ENCODE measurements at places on chromosomes 3 and 15.

DNA sequence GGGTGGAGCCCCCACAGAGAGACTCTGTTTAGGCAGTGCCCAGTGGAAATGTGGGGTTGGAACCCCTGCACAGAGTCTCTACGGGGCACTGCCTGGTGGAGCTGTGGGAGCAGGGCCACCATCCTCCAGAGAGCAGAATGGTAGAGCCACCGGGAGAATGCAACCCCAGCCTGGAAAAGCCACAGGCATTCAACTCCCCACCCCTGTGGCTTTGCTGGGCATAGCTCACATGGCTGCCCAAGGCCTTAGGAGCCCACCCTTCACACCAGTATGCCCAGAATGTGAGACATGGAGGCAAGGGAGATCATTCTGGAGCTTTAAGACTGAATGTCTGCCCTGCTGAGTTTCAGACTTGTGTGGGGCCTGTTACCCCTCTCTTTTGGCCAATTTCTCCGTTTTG is 19.0 kb upstream of the CHCHD6 start:
- DNase-seq = no peak

- no peak for DNase-seq
Measured at GRCh38 chr3:182703233-182703632, 90.1 kb upstream of the ATP11B start.

DNA sequence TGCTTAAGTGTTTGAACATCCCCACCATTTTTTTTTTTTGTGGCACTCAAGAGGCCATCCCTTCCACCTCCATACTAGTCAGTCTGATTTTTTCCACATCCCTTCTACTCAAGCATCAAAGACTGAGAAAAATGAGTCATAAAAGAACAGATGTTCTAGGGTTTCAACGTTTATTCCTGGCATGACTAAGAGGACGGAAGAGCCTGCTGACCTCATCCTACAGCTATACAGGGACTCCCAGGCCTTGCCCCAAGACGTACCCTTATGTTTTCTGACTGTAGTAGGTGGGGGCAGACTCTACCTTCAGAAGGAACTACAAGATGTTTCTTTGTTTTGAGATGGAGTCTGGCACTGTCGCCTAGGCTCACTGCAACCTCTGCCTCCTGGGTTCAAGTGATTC is 3.3 kb upstream of the ITPKA start:
- no peak for DNase-seq

DNA sequence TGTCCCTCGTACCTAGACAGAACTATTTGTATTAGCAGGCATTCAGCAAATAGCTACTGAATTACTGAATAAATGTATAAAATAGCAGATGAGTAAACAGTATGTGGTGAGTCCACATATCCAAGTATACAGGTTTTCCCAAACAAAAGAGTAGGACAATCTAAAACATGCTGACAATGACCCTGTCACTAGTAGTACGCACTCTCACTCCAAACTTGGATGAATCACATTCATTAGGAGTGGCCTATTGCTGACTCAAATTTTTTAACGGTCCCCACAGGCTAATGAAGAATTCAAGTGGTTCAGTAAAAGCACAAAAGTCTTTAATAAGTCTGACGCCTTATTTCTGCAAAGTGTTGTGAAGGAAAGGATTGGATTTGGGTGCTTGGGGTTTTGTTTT is 449.3 kb upstream of the THBS1 start:
- no peak for DNase-seq

DNA sequence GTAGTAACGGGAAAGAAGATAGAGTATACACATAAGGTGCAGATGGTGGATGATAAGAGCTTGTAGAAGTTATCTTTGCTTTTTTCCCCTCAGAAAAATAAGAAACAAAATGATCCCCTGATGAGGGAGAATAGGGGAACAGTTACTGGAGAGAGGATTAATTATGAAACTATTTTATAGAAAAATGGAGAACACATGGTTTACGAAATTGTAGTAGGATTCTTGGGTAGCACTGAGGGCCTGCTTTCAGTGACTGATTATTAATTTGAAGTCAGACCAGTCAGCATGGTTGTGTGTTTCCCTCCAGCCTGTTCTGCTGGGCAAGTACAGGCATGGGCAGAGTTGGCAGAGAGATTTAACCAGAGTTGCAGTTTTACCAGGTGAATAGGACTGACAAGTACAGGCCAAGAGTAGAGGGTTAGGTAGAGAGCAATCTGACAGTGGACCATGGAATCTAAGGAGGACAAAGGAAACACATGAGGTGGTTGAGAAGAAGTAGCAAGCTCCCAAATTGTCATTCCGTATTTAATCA is 5.9 kb downstream of the SLC49A4 start:
- no peak for DNase-seq

DNA sequence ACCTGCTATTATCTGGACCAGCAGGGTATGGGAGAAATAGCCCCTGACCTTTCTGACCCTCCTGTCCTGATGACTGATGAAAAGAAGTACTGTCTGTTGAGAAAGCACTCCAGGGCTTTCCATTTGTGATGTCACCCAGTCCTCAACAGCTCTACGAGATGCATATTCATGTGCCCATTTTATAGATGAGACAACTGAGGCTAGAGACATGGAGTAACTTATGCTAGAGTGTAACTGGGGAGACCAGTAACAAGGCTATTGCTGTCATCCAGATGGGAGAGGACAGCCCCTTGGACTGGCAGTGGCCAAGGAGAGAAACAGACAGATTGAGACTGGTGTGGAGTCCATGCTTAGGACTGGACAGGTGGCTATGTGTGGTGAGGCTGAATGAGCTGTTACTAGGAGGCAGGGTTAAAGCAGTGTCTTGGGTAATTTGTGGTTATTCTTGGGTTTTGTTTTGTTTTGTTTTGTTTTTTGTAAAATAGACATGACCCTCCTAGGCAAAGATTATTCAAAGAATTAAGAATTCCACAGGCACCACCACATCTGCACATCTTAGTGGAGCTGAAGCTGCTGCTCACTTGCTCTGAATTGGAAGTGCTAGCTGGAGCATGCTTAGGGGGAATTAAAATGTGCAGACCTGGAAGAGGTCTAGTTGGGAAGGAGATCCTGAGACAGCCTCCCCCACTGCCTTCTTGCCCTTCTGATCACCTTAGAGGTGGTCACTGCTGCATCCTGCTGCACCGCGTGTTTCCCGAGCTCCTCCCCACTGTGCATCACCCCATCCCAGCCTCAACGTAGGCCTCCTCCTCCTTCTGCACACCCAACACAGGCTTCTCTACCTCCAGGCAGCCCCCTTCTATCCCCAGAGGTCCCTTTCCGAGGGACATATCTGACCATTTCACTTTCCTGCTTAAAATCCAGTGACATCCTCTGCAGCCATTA is 8.4 kb downstream of the HRH1 start:
- DNase-seq = no peak

DNA sequence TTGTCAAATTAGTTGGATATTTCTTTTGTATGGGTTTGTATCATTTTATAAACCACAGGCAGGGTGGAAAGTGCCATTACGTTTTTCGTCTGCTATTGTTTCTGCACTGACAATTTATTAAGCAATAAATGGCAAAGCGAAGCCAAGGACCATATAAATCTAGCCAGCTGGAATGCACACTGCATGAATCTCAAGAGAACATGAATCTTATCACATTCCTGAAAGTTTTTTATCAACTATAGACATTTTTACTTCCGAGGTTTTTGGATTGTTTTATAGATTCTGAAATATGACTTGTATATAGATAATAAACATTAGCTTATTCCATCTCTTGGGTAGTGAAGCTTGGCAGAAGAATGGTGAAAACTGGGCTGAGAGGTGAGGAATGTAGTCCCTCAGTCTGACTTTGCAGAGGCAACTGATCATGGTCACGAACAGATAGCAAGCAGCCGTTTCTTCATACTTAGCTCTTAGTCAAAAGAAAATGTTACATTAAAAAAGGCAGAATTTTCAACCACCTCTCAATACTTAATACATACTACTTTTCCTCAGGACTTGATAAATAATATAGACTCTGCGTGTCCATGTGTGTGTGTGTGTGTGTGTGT is 102.7 kb downstream of the OSBPL10 start:
- no peak for DNase-seq

- DNase-seq = no peak
Measured at GRCh38 chr15:87610366-87610765, 646.2 kb downstream of the NTRK3 start.

DNA sequence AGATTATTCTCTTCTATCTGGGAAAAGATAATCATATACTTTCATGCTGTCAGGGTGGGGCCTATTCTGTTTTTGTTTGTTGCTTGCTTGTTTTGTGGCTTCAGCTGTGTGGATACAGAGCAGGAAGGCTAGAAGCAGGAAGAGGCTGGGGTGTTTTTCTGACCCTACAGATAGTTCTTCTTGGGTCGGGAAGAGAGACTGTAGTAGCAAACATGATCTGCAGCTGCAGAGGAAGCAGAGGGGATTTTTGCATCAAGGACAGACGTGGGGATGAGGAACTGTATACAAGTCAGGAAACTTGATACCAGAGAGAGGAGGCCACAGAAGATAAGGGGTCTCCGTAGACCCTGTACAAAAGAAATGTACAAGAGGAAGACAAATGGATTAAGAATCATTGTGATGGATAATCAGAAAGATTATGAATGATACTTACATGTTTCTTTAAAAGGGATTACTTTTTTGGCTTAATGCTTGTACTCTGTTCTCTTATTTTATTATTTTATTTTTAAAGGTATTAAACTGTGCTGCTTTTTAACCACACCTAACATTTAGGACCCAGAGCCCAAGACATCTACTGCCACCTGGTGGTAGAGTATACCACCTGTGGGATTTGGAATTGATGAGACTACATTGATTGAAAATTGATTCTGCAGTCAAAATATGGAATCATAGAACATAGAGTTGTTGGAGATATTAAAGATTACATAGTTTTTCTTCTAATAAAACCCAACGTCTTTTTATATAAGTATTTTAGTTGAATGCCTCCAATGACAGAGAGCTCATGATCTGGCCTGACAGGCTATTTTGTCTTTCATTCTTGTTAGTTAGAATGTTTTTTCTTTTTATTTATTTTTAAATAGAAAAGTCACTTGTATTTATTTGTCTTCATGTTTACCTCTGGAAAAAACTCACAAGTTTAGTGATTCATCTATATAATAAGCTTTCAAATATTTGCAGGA is 87.3 kb upstream of the ROPN1 start:
- peak; percentile 14 for DNase-seq

DNA sequence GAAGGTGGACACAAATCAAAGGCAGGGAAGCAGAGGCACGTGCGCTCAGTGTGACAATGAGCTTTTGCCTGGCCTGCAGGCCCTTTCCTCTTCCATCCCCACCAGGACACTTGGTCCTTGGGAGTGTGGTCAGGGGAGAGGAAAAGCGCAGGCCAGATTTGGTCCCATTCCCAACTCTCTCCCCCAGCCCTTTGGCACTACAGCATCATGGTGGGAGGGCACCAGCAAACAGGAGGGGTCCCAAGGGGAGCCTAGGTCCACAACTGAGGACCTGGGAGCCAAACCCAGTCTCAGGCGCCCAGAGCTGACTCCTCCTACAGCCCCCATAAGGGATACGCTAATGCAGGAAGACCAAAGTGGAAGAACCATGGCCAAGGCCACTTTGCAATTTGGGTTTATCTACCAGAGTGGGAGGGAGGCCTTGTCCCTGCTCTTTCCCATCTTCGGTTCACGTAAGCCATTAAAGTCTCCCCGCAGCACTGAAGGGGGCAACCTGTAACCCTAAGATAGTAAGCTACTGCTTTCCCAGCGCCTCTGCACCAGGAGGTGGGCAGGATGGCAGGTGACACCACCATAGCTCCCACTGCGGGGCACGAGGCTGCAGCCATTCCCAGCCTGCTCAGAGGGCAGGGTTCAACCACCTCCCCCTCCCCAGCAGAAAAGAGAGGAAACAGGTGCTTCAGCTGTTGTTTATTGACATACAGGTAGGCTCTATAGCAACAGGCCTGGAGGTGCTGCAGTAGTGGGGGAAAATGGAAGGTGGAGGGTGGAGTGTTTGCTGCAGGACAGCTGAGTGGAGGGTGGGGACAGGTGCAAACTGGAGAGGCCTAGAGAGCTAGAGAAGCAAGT is 993 bp upstream of the GRAMD2A start:
- DNase-seq = no peak

GRCh38 chr3:13332158-13332557 is 88.0 kb downstream of the NUP210 start:
- peak; percentile 24 for DNase-seq

DNA sequence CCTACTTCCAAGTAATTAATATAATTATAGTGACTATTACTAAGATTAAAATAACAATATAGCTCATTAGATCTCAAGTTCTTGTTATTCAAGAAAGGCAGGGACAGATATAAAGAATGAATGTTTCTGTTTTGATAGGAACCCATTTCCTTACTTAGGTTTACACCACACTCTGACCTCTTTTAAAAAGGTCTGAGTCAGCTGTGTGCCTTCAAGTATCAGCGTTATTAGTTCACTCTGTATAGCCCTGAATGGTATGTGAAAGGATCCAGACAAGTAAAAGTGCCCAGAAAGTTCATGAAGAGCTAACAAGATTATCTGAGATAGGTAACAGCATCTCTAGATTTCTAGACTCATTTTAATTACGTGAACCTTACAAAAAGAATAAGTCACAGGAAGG is 28.9 kb downstream of the PDCD10 start:
- no peak for DNase-seq

- DNase-seq = no peak
Measured at GRCh38 chr15:92324101-92324963, 69.3 kb upstream of the ST8SIA2 start.

DNA sequence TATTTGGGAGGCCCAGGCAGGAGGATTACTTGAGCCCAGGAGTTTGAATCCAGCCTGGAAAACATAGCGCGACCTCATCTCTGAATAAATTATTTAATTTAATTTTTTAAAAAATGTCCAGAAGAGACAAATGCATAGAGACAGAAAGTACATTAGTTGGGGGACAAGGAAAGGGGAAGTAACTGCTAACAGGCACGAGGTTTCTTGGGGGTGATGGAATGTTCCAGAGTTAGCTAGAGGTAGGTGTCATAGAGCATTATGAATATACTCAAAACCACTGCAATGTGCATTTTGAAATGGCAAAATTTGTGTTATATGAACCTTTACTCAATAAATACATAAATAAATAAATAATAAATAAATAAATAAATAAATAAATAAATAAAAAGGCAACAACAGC is 31.7 kb upstream of the CYP11A1 start:
- no peak for DNase-seq

GRCh38 chr3:129116482-129116946 is 5.1 kb downstream of the RAB43 start:
- no peak for DNase-seq

GRCh38 chr3:150370122-150370602 is 37.9 kb upstream of the TSC22D2 start:
- DNase-seq = no peak

- no peak for DNase-seq
Measured at GRCh38 chr3:50518436-50518835, 15.0 kb upstream of the CACNA2D2 start.

GRCh38 chr3:58044691-58045483 is 36.7 kb downstream of the FLNB start:
- DNase-seq = no peak

DNA sequence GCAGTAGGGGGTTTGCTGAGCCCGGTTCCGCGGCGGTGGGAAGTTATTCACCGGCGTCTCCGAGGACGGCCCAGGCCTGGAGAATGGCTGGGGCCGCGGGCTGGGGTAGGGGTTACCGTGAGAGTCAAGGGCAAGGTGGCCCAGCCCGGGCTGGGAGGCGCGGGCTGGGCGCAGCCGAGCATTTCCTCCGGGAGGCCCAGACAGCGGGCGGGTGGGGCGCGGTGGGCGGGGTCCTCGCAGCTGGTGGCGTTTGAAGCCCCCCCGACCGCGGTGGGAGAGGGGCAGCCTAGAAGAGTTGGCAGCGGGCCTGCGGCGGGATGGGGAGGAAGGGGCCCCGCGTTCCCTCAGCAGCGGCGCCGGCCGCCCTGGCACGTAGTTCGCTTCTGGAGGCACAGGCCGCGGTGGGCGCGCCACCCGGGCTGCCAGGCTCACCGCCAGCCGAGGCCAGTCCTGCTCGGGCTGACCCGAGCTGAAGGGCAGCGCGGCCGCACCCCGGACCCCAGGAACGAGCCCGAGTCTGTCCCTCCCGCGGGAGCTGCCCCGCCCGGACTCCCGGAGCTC is 960 bp upstream of the KLF13 start:
- DNase-seq = peak; percentile 11

Data from NCI-H2107 (cell line).